Esophagus squamous epithelium (tissue), 5 donors: ENCODE measurements at places on chromosomes 2 and 18.

DNA sequence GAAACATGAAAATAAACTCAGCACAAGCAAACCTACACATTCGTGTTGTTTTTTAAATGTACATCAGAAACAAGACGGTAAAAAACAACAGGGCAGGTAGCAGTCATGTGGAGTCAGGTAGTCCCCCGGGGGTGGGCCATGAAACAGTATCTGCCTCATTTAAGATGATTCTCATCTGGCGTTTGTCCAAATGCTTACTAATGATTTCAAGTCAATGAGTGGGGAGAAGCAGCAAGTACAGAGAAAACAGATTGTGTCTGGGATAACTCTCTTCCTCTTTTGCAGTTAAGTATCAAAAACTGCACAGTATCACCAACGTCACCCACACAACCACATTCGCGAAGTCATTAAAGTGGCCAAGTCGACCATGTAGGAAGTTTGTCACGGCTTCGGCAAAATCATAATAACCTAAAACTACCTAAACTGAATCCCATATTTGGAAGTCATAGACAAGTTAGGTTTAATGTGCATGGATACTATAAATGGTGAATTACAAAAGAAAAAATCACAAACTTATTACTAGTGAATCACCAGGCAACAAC is 1.3 kb downstream of the LAPTM4A start:
- DNase-seq: no peak

- DNase-seq: no peak
These were observed 10.2 kb upstream of the GTF2A1L start for GRCh38 chr2:48607307-48608014.

GRCh38 chr2:199206536-199206935 is 251.2 kb downstream of the SATB2 start:
- DNase-seq: no peak

DNA sequence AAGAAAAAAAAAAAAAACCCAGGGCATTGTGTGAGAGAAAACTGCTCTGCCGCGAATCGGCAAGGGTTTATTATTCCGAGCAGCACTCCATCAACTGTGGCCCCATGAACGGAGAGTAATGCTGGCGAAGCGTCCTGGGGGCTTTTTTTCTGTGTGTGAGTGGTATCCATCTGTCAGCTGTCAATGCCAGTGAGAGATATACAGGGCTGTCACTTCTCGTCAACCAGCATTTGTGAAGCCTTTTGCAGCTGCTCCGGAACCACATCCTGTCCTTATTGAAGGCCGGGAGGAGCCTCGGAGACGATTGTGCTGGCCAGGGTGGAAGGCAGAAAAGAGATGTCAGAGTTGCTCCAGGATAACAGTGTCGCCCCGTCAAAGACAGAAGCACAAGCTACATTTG is 356.9 kb upstream of the SMIM21 start:
- no peak for DNase-seq

DNA sequence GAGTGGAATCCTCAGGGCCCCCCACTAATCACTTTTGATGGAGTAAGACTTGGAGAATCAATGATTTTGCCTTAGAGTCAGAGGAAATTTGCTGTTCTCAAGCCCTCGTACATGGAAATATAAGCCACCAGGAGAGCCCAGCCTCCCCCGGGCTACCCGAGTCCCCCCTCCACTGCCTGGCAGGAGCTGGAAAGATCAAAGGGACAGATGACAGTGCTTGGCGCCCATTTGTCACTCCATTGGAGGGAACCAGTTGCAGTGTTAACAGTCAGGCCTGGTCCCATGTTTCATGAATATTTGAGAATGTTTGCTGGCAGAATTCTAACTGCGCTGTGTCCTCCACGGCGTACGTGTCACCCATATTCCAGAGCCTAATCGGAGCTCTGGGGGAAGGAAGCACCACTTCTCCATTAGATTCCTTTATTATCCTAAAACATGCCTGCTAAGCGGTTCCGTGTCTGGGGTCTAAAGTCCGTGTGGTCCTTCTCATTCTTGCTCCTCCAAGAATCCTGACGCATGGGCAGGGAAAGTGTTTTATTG is 202.4 kb downstream of the KLHL29 start:
- DNase-seq: no peak

- DNase-seq: no peak
These were observed 44.1 kb downstream of the MREG start for GRCh38 chr2:215969131-215969841.

DNA sequence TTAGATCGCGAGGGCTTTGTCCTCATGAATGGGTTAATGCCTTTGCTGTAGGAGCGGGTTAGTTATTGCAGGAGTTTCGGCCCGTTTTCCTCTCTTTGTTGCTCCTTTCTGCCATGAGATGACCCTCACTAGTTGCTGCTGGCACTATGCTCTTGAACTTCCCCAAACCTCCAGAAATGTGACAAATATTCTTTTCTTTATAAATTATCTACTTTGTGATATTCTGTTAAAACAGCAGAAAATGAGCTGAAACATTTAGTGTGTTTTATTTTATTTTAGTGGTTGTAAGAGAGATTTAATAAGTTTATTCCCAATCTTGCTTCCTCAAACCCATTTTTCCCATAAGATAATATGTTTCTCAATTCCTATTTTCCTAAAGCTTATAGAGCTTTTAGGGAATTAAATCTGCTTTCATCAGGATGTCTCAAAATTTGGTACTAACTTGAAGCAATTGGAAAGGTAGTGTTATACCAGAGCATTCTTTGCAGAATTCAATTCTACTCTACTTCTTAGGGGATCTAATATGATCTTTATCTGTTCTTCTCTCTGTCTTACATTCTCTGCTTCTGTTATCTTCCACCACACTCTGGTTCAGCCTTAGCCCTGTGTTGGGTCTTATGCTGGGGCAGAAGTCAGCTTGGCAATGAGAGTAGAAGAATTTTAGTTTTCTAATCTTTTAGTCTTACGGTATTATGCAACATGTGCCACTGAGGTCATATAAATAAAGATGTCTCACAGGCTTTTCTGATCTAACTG is 23.1 kb downstream of the DDX1 start:
- DNase-seq: no peak

DNA sequence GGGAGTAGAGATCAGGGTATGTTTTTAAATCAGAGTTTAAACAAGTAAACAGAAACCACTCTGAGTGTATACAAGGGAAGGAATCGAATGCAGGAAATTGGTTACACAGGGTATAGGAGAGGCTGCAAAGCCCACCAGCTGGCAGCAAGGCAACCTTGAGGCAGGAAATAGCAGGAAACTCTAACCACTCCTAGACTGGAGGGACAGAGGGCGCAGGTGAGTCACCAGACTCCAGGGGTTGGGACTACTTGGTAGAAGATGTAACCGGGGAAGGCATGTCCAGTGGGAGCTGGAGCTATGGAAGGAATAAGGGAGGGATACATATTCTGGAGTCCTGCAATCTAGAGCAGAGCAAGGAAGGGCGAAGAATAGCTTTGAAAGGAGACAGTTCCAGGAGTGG is 152.3 kb downstream of the MEIS1 start:
- no peak for DNase-seq

DNA sequence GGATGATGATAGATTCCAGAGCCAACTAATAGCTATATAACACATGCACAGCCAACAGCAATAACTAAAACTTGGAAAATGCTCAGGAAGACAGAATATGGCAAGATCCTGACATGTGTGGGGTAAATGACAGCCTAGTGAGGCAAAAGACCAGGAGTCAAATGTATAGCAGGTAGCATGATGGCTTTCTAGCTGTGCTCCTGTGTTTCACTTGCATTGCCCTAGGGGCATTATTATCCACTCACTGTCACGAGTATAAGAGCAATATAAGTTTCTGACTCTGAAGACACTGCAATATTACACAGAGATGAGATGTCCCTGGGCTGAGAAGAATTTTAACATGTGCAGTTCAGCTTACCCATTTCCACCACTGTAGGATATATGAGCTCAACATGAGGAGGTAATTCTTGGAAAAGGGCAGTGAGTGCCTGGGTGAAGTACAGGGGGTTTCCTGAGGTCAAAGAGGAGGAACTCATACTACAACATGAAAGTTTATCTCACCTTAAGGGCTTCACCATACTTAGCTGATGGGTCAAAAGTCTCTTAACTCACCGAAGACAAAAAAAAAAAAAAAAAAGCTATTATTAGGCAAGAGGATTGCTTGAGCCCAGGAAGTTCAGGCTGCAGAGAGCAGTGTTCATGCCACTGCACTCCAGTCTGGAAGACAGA is 1385.6 kb upstream of the SLC39A10 start:
- no peak for DNase-seq

GRCh38 chr2:27792759-27793158 is 21.2 kb downstream of the MRPL33 start:
- DNase-seq: no peak

DNA sequence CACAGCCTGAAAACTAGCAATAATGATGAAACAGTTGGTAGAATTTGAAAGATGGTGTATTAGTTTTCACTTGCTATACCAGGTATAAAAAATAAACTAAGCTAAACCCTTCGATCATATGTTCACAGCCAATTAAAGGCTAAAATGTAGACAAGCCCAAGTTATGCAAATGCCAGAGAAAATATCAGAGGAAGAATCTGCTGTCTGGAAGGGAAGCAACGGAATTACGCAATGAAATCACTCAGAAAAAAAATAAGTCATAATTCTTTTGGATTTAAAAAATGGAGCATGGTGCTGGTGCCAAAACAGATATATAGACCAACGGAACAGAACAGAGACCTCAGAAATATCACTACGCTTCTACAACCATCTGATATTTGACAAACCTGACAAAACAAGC is 108.3 kb downstream of the ARL4C start:
- no peak for DNase-seq

GRCh38 chr2:241775223-241776177 is 1.1 kb upstream of the GAL3ST2 start:
- DNase-seq: no peak

GRCh38 chr2:241088376-241088775 is 13.7 kb downstream of the MTERF4 start:
- no peak for DNase-seq

DNA sequence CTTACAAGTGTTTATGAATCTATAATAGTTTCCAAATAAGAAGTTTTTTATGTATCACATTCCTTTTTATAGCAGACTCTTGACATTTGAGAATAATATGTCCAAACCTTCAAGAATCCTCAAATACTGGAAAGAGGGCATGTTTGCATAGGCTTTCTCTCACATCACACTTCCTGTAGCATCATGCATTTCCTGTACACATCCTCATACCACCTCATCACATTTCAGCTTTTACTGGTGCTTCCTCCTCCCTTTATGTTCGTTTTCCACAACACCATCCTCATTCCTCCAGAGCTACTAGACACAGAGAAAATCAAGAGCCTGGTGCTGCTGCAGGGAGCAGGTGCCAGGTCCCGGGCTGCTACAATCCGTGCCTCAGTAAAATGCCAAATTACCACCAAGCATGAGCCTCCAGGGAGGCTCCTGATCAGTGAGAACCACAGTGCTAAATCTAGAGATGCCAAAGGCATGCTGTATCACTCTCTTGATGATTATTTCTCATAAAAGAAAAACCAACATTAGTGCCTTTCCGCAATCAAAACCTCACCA is 137.7 kb upstream of the CYP1B1 start:
- DNase-seq: no peak

- DNase-seq: no peak
These were observed 180.4 kb upstream of the NRXN1 start for GRCh38 chr2:51212374-51212773.

- DNase-seq: no peak
These were observed 40.4 kb downstream of the CDKL4 start for GRCh38 chr2:39203382-39203781.

GRCh38 chr18:75052475-75052874 is 156.5 kb downstream of the PTGR3 start:
- DNase-seq: no peak

DNA sequence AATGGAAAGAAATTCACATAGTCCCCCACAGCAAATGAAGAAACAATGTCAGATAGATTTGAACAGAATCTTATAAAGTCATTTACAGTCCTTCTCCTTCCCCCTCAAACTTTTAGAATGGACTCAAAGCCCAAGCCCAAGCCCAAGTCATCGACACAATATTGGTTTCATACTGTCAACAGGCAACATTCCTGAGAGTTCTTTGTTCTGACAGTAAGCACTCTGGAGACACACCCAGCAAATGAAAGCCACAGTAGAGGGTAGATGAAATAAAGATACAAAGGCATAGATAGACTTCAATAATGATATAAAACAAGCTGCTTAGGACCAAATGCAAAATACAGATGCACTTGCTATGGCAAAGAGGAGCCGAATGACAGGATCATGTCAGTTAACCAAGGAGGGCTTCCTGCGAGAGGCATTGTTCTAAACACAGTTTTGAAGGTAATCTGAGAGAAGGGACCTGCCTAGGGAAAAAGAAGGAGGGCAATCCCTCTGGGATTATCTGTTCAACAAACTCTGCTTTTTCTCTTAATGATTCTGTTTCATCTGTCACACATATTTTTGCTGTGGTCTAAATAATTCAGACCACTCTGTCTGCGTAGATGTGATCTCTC is 97.1 kb upstream of the MAP4K3 start:
- DNase-seq: no peak

- no peak for DNase-seq
These were observed 534.2 kb downstream of the SPAG16 start for GRCh38 chr2:213818436-213818835.

- DNase-seq: no peak
These were observed 52.5 kb downstream of the KCNE4 start for GRCh38 chr2:223104336-223105132.

- no peak for DNase-seq
These were observed 10.4 kb downstream of the WDR7 start for GRCh38 chr18:56661360-56662062.

DNA sequence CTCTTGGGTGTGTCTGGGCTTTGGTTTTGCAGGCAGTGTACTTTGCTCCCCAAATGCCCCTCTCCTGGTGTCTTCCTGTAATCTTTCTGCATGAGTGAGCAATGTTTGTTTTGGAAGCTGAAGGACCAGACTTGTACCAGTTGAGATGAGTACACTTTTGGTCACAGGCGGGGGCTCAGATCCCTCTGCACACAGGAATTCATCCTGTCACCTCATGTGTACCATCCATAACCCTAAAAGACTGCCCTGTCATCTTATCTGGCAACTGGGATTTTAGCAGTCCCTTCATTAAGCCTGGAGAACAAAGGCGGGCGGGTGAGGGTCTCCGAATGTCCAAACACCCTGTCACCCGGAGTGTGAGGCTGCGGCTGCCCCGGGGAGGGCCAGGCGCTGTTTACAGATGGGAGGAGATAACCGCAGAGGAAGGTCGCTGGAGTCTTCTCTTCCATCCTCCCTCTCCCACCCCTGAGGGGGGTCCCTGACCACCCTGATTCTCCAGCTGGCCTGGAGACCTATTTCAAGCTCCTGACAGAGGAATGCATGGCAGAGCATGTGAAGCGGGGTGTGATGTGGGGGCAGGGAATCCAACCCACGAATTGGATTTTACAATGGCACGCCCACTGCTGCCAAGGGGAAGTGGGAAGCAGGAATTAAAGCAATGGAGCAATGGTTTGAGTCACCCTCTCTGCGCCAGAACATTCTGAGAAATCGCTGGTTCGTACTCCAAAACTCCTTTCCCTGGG is 158.2 kb upstream of the MYCN start:
- no peak for DNase-seq

GRCh38 chr18:34651586-34652369 is 58.3 kb upstream of the DTNA start:
- no peak for DNase-seq

GRCh38 chr2:9627310-9627709 is 3.5 kb downstream of the YWHAQ start:
- no peak for DNase-seq

- no peak for DNase-seq
These were observed 20.6 kb downstream of the TEX44 start for GRCh38 chr2:231613331-231613662.

GRCh38 chr2:104321116-104321795 is 532.7 kb upstream of the POU3F3 start:
- DNase-seq: no peak

GRCh38 chr2:158726911-158727592 is 68.1 kb upstream of the DAPL1 start:
- DNase-seq: no peak

- DNase-seq: no peak
These were observed 70.3 kb downstream of the TGOLN2 start for GRCh38 chr2:85257359-85257969.
